ENCODE measurements at places on chromosomes 3 and 15. TPM values are rescaled to one million over a fixed set of nuclear protein-coding genes. Genes with fewer than 3 reads are reported as not detected.

The CACNA1D gene
- total RNA-seq = 0.07 TPM

The ROPN1 gene
- not detected for total RNA-seq

The SERPINI2 gene
- total RNA-seq = not detected

The SUCNR1 gene
- total RNA-seq = 51.2 TPM

The RNF123 gene
- total RNA-seq = 32.1 TPM

The ELL3 gene
- total RNA-seq = 3.1 TPM

Data from smooth muscle cell of the pulmonary artery (primary cell).